ENCODE measurements at places on chromosomes 3 and 15.

GRCh38 chr15:66369773-66370651 is 13.5 kb upstream of the TIPIN start:
- DNase-seq, result no peak

DNA sequence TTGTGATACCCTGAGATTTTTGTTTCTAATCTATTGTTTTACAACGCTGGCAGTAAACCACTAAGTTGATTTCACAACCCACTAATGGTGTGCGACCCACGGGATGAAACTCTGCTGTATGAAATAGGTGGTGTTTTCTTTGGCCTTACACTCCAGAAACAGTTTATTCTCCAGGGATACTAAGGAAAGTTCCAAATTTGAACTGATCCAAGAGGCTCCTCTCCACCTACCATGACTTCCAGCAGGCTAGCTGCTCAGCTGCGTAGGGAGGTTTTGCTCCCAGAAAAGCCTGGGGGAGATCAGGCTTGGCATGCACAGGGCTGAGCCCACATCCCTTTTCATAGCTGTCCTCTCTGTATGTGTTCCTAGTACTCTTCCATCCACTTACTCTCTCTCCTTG is 71.5 kb downstream of the FAM174B start:
- DNase-seq, result no peak

- peak; percentile 38 for DNase-seq
These were observed 1.2 kb downstream of the NKIRAS1 start for GRCh38 chr3:23915537-23916108.

DNA sequence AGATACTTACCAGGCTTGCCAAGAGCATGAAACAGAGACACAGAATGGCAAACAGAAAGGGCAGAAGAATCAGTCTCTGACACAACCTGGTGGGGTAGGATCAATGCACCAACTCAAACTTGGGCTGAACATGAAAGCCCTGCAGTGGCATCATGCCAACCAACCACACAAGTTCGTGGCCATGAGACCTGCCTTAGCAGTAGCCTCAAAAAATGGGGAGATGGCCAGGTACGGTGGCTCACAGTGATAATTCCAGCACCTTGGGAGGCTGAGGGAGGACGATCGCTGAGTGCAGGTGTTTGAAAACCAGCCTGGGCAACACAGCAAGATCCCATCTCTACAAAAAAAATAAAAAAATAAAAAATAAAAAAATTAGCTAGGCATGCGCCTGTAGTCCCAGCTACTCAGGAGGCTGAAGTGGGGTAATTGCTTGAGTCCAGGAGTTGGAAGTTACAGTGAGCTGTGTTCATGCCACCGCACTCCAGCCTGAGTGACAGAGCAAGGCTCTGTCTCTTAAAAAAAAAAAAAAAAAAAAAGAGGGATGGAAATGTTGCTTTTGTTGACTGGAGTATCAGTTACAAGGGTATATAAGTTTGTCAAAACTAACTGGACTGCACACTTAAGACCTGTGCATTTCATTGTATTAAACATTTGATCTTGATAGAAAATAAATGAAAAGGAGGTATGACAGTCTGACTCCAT is 93.4 kb downstream of the XXYLT1 start:
- DNase-seq, result no peak

- DNase-seq, result peak; percentile 39
These were observed 168.1 kb upstream of the CD96 start for GRCh38 chr3:111373861-111374260.

DNA sequence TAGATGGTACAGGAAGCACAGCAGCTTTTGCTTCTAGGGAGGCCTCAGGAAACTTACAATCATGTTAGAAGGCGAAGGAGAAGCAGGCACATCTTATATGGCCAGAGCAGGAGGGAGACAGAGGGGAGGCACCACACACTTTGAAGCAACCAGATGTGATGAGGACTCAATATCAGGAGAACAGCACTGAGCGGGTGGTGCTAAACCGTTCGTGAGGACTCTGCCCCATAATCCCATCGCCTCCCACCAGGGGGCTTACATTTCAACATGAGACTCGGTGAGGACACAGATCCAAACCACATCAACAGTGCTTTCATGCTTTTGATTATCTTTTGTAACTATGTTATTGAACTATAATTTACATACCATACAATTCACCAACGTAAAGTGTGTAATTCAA is 7.6 kb upstream of the TMEM44 start:
- DNase-seq, result peak; percentile 40

DNA sequence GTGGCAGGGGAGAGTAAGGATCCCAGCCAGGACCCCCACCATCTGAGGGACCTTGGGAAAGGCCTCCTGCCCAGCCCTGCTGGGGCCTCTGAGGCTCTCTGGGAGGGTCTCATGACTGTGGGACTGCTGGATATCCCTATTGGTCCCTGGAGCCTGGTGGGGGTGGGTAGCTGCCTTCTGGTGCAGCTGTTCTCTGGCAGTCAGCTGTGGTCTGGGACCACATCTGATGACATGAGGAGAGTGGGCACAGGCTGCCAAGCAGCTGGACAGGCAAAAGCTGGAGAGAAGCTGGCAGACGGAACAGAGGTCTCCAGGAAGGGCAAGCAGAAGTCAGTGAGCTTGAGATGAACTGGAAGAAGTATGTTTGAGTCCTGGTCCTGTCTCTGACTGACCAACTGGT is 22.4 kb downstream of the PLEKHO2 start:
- DNase-seq, result no peak

DNA sequence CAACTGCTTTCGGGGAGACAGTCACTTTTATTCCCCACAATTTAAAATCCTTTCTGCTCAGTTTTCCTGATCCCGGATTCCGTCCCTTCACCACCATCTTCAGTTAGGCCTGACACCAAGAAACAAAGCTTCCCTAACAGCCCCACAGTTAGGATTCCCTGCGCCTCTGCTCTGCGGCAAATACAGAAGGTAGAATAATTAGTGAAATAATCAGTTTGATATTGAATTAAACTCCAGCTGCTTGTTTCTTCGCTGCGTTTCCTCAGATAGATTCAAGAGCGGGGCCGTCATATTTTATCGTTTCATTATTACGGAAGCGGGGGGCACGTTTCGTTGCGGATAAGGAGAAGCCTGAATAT is 1.3 kb upstream of the EOMES start:
- DNase-seq, result no peak

DNA sequence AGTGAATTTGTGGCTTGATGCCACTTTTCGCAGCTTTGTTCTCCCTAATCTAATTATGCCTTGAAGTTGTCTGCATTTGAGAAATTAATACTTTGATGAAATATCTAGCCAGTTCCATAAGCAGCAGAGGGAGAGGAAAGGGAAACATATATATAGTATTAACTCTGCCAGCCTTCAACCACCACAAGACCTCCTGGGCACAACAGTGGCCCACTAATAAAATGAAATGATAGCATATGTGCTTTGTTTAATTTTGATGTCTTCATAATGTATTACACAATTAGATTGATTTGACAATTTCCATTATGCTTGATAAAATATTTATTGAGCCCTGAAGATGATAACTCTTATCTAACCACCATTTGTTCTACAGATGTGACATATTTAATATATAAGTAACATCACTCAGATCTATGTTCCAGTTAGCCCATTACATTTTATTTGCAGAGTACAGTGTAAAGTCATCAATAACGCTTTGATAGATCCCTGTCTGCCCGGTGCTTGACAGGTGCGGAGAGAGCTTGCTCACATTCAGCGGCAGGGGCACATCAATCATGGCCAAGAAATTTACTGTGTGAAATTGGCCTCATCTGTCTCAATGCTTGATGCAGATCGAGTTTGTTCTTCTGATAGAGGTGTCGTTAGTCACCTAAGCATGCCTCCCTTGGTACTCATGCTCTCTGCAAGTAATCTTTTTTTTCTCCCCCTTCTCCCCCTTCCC is 187.4 kb downstream of the MECOM start:
- no peak for DNase-seq

DNA sequence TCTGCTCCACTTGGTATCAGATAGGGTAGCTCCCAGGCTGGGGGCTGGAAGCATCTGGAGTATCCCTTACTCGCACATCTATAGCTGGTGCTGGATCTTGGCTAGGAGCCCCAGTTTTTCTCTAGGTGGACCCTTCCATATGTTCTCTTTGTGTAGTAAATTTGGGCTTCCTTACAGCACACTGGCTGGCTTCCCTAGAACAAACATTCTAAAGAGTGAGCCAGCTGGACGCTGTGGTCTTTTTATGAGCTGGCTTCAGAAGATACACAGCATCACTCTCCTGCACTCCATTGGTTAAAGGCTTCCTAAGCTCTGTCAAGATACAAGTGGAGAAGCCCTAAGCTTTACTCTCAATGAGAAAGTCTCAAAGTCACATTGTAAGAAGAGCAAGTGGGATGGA is 322.1 kb downstream of the WDR72 start:
- DNase-seq, result no peak

- no peak for DNase-seq
These were observed 116.5 kb downstream of the LRRK1 start for GRCh38 chr15:101035611-101036010.

GRCh38 chr3:18122264-18122663 is 302.9 kb downstream of the SATB1 start:
- DNase-seq, result no peak

- no peak for DNase-seq
These were observed 55.9 kb upstream of the MEF2A start for GRCh38 chr15:99509686-99510461.

DNA sequence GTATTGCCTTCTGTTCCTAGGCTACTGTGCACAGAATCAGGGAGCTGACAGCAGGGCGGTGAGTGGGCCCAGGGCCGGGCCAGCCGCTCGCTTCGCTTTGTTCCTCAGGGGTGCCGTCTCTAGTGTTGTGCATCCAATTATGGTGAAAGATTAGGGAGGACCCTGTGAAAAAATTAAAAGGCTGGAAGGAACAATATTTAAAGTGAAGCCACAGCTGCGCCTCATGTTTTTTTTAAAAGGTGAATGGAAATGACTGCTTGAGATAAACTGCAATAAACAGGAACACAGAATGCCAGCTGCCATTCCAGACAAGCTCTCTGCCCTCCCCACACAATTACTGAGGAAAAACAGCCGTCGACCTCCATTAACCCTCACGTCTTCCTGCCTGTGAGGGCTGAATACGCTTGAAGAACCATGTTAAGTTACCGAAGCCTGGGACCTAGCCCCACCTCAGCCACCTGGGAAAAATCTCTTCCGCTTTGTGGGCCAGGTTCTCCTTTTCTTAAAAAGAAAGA is 132.0 kb upstream of the IL12A start:
- no peak for DNase-seq

GRCh38 chr3:37582086-37582485 is 279.6 kb upstream of the CTDSPL start:
- no peak for DNase-seq

DNA sequence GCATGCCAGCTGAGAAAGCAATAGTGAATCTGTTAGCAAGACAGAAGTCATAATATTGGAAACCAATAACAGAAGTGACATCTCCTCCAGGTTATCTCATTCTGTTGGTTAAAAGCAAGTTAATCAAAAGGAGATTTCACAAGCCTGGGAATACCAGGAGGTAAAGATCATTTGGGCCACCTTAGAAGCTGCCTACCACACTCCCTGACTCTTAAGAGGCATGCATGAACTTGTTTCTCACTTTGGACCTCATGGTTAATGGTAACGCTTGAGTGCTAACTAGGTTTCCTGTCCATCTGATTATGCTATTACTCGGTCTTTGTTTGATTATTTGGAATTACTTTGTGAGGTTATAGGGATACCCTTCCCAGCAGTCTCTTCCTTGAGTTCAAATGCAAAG is 650.8 kb upstream of the SGO1 start:
- no peak for DNase-seq

DNA sequence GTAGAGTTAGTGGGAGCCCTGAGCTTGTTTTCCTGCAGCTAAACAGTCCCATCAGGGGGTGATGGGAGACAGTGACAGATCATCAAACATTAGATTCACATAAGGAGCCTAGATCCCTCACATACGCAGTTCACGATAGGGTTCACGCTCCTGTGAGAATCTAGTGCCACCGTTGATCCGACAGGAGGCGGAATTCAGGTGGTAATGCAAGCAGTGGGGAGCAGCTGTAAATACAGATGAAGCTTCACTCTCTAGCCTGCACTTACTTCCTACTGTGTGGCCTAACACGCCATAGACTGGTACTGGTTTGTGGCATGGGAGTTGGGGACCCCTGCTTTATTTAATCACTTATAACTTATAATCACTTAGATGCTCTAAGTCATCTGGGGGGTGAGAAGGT is 179.1 kb downstream of the AKAP13 start:
- DNase-seq, result no peak

GRCh38 chr3:38552364-38552763 is 56.2 kb downstream of the EXOG start:
- no peak for DNase-seq

GRCh38 chr3:27681249-27681748 is 40.8 kb downstream of the EOMES start:
- DNase-seq, result peak; percentile 91

DNA sequence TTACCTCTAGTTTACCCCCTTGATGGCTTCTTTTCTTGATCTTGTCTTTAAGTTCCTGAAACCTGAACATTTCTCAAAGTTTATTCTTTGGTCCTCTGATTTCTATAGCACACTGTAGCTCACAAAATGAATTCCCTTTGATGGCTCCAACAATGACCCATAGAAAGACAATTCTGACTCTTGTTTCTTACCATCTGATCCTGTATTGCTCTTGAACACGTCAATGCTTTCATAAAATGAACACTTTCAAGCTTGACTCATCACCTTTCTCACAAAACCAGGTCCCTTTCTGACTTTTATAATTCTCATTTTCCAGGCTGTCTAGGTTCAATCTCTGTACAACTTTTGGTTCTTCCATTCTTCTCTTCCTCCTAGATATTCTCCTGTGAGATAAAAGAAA is 5.7 kb upstream of the GAP43 start:
- no peak for DNase-seq

- peak; percentile 56 for DNase-seq
These were observed 520.4 kb downstream of the FOXP1 start for GRCh38 chr3:71062952-71063772.

DNA sequence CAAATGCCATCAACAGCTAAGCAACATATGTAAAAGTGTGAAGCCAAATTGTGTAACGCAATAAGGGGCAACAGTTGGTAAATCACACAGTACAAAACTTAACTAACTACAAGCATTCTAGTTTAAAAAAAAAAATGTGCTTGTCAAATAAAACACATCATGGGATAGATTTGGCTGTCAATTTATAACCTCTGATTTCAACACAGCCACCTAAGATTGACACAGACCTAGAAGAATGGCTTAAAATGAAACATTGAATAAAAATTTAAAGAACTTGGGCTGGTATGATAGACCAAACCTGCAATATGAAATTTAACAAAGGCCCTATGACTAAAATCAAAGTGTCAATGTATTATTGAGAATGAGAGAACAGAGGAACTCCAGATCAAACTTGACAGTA is 148.4 kb downstream of the NR1I2 start:
- DNase-seq, result no peak

GRCh38 chr3:158590223-158590622 is 19.2 kb downstream of the MLF1 start:
- DNase-seq, result no peak
